ENCODE measurements at places on chromosomes 16 and 17.

GRCh38 chr17:40577611-40578065 lies 12.4 kb upstream of the CCR7 start:
- DNase-seq = no peak

DNA sequence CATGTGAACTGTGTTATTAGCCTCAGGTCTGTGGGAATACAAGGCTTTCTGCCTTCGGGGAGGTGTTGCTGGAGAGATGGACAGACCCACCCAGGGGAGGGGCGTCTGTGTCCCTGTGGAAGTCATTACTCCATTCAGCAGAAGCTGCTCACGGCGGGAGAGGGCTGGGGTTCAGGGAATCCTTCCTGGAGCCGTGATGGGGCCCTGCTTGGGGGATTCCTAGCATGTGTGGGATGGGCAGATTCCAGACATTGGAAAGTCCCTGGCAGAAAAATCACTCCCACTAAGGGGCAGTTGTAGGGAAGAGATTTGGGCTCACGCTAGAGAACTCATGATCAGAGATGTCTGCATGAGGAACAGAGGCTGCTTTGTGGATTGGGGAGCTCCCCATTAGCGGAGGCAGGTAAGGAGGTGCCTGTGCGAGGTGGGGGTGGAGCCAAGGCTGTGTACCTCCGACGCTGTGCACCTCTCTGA lies 56.3 kb upstream of the IL34 start:
- no peak for DNase-seq

GRCh38 chr16:10862438-10862837 lies 14.6 kb upstream of the CIITA start:
- DNase-seq = no peak

DNA sequence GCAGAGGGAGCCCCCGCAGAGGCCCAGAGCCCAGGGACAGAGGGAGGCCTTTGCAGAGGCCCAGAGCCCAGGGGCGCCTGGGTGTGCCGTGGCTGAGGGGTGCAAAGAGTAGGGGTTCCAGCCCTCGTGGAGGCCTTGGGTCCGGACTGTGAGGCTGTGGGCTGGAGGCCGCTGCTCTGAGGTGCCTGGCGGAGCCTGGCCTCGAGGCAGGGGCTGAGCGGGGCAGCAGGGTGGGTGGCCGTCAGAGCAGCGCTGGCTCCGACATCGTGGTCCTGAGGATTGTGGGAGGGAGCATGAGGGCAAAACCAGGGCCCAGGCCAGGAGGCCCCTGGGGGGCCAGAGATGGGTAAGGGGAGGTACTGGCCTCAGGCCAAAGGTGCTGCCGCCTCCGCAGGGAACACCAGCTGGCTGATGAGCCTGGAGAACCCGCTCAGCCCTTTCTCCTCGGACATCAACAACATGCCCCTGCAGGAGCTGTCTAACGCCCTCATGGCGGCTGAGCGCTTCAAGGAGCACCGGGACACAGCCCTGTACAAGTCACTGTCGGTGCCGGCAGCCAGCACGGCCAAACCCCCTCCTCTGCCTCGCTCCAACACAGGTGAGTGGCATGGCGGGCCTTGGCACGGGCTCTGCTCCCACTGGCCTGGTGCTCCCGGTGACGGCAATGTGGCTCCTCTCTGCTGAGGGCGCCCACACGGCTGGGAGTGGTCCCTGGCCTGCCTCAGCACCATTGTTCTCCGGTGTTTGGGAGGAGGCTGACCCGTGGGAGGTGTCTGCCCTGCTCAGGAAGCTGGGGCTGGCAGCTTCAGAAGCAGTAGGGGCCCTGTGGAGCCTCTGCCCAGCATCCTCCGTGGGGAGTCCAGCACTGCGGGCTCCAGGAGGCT lies 33.7 kb downstream of the TSC2 start:
- DNase-seq = no peak

DNA sequence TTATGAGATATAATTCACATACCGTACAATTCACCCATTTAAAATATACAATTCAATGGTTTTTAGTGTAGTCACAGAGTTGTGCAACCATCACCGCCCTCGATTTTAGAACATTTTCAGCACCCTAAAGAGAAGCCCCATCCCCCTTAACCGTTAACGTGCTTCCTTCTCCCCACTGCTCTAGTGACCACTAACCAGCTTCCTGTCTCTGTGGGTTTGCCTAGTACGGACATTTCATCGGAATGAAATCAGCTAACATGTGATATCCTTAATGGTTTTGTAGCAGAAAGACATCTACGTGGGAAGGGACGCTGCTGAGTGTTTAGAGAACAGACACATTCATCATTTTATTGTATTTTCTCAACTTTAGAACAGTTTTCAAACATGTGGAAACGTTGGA lies 80.8 kb upstream of the HSBP1 start:
- DNase-seq = no peak

- no peak for DNase-seq
Measured at GRCh38 chr17:50037321-50038107, 18.4 kb upstream of the ITGA3 start.

- no peak for DNase-seq
Measured at GRCh38 chr17:15431766-15432165, 35.7 kb downstream of the CDRT4 start.

DNA sequence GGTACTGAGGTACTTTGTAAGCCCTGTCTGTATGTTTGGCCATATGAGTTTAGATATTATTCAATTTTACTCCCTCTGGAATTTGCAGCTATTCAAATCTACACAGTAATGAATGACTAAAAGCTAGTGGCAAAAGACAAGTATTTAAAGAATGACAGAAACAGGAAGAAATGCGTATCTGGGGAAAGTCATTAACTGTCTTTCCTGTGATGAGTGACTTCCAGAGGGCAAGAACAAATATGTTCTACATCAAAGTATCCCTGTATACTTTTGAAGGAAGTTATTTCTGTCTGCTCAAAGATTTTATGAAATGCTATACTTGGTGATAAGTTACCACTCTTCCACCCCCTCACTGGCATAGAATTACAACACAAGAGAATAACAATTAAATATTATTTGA lies 489.3 kb upstream of the SOX9 start:
- no peak for DNase-seq

DNA sequence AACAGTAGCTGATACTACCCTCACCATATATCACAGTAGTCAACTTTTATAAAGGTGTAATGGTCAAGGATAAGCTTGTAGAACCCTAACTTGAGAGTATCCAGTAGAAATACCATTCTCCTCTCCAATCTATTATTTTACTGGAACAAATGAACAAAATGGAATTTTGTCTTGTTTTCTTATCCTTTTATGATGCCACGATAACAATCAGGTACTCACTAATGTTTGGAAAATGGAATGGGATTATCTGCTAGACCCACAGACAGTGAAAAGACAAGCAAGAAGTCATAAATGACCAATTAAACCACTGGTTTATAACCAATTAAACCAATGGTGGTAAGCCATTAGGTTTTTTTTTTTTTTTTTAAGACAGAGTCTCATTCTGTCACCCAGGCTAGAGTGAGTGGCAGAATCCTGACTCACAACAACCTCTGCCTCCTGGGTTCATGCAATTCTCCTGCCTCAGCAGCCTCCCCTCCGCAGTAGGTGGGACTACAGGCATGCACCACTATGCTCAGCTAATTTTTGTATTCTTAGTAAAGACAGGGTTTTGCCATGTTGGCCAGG lies 10.4 kb downstream of the GPATCH8 start:
- DNase-seq = no peak

DNA sequence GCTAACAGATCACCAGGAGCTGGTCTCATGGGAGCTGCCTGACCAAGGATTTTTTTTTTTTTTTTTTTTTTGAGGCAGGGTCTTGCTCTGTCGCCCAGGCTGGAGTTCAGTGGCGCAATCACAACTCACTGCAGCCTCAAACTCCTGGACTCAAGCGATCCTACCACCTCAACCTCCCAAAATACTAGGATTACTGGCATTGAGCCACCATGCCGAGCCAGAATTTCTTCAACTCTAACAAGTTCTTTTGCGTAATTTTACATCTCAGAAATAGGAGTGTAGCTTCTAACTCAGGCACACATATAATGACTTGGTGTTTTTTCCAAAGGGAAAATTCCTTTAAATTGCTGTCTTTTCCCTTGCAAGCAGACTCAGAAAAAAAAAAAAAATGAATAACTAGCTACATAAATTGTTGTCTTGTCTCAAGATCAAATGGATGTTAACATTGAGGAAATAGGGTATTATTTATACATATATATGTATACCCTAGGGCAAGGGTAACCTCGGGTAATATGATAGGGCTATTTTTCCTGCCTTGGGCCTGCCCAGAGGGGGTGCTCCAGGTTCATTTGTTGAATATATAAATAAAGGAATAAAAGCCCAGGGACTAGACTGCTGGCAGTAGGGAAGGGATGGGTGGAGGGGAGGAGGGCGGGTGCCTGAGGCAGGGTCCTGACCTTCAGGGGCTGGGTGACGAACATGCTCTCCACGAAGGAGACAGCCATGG lies 42.8 kb upstream of the GCSH start:
- DNase-seq = no peak

DNA sequence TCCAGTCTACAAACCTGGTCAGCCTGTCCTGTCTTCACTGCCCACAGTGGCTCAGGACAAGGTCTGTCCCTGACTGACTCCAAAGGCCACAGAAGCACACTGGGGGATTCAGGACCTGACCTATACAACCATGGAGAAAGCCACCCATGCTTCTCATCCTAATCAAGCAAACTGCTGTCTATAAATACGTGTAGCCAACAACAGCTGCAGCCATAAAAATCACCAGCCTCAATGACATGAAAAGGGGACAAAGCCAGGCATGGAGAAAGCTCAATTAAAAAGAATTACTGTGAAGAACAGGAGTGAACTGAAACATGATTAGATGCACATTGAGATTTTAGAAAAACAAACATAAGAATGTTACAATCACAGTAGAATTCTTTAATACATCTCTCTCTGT lies 170.1 kb downstream of the CDK5R1 start:
- no peak for DNase-seq

DNA sequence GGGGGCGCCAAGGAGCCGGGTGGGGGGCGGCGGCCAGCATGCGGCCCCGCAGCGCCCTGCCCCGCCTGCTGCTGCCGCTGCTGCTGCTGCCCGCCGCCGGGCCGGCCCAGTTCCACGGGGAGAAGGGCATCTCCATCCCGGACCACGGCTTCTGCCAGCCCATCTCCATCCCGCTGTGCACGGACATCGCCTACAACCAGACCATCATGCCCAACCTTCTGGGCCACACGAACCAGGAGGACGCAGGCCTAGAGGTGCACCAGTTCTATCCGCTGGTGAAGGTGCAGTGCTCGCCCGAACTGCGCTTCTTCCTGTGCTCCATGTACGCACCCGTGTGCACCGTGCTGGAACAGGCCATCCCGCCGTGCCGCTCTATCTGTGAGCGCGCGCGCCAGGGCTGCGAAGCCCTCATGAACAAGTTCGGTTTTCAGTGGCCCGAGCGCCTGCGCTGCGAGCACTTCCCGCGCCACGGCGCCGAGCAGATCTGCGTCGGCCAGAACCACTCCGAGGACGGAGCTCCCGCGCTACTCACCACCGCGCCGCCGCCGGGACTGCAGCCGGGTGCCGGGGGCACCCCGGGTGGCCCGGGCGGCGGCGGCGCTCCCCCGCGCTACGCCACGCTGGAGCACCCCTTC lies 484 bp downstream of the FZD2 start:
- peak; percentile 33 for DNase-seq

DNA sequence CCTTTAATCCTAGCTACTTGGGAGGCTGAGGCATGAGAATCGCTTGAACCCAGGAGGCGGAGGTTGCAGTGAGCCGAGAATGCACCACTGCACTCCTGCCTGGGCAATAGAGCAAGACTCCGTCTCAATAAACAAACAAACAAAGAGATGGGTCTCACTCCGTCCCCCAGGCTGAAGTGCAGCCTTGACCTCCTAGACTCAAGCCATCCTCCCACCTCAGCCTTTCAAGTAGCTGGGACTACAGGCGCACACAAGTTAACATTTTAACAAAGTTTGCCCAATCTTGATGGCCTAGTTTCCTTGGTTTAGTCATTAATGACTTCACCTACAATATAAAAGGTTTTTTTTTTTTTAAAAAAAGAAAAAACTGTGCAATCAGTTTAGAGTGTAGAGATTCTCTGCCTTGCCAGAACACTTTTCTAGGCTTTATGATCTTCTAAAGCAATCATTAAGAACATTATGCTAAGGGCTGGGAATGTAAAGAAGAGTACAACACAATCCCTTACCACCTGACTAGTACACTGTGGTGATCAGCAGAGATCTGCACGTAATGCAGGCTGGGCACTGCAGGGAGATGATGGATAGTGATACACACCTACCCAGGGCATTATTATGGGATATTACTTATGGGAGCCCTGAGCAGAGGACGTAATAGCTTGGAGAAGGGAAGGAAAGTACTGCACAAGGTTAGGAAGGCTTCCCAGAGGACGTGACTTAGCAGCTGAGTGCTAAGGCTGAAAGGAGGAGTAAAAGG lies 6.9 kb downstream of the GOT2 start:
- DNase-seq = no peak

DNA sequence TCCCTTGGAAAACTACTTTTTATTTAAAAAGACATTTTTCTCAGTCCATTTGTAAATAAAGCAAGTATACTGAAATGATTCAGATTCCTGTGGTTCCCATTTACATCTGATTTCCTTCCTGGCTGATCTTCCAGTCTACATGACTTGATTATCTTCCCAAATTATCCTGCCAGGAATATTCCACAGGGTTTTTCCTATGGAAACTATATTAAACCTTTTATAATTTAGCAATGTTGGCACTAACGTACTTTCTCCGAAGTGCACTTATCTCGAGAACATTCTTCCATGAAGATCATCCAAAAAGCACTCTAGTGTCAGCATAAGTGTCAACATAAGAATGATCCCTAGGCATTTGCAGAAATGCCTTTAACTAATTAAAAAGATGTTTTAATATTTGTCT lies 347.7 kb upstream of the KIF2B start:
- no peak for DNase-seq

- no peak for DNase-seq
Measured at GRCh38 chr17:45228763-45229539, 7.3 kb downstream of the FMNL1 start.

DNA sequence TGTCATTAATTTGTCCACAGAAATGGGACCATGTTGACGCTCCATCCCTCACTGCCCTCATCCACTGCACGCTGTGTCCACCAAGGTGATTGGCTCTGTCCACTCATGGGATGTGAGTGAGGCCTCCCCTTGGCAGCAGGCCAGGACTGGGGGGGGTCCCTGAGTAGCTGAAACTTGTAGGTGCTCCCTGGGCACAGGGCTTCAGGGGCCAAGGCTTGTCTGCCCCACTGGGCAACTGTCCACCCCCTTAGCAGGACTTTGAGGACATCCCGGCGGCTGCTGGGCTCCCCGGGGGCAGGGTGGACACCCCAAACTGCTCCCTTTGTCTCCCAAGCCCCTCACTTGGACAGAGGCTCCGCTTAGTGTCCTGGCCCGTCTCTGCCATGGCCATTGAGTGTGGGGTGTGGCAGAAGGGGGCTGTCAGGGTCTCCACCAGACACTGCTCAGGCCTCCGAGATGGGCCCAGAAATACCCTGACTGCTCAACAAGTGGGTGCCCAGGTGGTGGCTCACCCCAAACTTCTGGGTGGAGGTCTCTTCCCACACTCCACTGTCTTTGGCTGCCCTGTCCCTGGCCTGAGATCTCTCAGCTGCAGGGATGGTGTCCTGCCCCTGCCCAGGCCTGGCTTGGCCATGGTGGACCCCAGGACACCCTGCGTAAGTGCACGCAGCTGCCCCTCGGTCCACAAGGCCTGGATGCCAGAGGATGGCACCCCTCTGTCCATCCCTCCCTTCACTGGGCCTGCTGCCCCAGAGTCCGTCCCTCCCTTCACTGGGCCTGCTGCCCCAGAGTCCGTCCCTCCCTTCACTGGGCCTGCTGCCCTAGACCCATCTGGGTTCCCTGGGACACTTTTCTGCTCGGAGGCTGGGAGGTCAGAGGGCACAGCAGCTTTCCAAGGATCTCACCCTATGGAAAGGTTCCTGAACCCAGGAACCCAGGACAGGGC lies 2.9 kb upstream of the RAB40C start:
- DNase-seq = no peak

- DNase-seq = no peak
Measured at GRCh38 chr17:64412944-64413381, 22.3 kb upstream of the PECAM1 start.

Measured in NCI-H1092 treated with DMSO at 0.1 percent for 48 hours (cell line).